Nephron progenitor cell (in vitro differentiated cells): ENCODE measurements at places on chromosomes 3 and 15.
A peak's percentile ranks its signal among the peaks of the same experiment; 100 is the strongest.

GRCh38 chr3:143718463-143718862, 129.8 kb downstream of the SLC9A9 start:
- no peak for DNase-seq

DNA sequence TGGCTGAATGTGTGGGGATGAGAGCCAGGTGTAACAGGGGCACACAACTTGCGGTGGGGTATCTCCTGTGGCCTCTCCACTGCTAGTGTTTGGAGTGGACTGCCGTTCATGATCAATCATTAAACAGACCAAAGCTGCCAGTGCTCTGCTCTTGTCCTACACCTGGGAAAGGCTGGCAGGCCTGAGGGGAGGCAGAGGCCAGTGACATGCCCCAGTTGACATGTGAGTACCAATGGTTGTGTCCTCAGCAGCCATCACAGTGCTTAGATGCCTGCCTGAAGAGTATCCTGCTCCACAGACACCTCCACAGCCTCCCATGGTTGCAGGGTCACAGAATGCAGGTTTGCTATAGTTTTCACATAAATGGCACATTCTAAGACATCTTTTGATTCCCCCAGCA, 348.4 kb downstream of the EPHB1 start:
- no peak for DNase-seq

- no peak for DNase-seq
Measured at GRCh38 chr15:86663304-86663703, 583.6 kb downstream of the AGBL1 start.

GRCh38 chr3:130644628-130645253, 101.9 kb downstream of the PIK3R4 start:
- DNase-seq = no peak

- no peak for DNase-seq
Measured at GRCh38 chr15:66593219-66593780, 27.5 kb upstream of the LCTL start.

DNA sequence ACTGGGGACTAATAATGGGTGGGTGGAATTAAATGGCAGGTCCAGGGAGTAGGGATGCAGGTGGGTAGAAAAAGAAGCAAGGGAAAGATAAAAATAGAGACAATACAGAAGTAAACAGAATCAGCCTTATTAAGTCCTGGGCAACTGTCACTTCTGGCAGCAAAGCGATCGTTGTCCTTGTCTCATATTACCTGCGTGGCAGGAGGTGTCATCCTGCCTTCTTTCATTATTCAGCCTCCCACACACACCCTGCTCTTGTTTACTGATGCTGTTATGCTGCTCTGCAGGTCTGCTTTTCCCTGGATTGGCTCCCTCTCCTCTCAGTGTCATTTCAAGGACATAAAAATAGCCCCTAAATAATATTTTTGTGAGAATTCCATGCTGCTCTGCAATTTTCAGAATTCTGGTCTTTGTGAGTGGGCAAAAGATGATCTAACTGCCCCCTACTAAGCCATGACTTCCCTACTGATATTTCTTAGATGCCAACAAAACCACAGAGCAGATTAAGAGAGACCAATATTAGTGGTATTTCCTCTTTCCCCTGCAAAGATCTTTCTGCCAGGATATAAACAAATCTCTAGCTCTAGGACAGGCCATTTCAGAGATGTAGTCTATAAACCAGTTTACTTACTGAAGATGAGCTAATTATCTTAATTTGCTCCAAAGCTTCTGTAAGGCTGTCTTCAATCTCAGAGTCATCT, 8.5 kb downstream of the VEPH1 start:
- no peak for DNase-seq

- peak; percentile 44 for DNase-seq
Measured at GRCh38 chr3:196431181-196432136, 768 bp downstream of the UBXN7 start.

DNA sequence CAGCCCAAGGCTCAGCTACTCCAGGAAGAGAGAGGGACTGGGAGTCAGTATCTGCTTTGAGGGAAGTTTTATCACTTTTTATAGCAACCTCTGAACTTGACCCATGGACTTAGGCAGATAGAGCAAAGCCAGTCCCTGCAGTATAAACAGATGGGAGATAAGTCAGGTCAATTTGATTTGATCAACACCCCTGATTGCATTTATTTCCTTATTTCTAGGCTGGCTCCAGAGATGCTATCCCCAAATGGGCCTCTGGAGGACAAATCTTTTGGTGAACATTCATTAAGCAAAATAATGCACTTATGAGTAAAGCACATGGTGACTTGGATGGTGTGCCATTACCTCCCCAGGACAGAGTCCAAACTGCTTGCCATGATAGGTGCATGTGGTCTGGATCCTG, 8.9 kb upstream of the IDH3A start:
- no peak for DNase-seq

DNA sequence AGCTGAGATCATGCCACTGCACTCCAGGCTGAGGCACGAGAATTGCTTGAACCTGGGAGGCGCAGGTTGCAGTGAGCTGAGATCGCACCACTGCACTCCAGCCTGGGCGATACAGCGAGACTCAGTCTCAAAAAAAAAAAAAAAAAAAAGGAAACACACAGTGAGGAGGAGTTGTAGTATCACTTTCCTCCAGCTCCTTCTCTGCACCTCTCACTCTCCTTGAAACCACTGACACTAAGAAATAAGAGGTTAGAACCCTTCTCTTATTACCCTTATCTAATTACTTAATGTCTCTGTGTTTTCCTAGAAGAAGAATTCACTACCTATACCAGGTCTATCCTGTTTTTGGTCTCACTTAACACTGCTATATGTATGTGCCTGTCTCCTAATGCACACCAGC, 31.7 kb downstream of the RAB27A start:
- no peak for DNase-seq

GRCh38 chr15:77525400-77525811, 104.7 kb downstream of the HMG20A start:
- no peak for DNase-seq

GRCh38 chr15:69482686-69483256, 30.2 kb downstream of the RPLP1 start:
- DNase-seq = no peak

DNA sequence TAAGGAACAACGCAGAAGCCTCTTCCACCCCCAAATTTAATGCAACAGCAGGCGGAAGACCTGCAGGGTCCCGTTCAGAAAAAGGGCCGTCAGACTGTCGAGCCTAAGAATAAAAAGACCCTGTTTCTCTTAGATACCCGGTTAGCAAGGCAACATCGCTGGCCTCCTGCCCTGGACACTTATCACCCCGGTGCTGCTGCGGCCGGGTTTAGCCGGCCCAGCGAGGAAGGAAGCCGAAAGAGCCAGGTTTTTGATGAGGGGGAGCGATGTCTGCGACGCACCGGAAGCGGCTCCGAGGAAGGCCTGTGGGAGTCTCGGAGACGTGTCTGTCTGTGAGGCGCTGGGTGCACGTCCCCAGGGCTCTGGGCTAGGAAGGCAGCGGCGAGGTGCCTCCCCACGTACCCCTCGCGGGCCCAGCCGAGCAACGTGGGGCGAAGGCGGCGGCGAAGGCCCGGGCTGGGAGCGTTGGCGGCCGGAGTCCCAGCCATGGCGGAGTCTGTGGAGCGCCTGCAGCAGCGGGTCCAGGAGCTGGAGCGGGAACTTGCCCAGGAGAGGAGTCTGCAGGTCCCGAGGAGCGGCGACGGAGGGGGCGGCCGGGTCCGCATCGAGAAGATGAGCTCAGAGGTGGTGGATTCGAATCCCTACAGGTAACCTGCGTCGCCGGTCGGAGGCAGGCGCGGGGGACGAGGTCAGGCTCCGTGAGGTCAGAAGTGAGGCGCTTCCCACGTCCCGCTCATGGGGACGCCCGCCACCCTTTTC, at the start of gene UBA5:
Gene UBA5, plus strand, starts transcription at position 278 of the 759 bp plus-strand sequence. Its CDS starts 209 bp downstream, at position 487.
- DNase-seq = peak; percentile 61

DNA sequence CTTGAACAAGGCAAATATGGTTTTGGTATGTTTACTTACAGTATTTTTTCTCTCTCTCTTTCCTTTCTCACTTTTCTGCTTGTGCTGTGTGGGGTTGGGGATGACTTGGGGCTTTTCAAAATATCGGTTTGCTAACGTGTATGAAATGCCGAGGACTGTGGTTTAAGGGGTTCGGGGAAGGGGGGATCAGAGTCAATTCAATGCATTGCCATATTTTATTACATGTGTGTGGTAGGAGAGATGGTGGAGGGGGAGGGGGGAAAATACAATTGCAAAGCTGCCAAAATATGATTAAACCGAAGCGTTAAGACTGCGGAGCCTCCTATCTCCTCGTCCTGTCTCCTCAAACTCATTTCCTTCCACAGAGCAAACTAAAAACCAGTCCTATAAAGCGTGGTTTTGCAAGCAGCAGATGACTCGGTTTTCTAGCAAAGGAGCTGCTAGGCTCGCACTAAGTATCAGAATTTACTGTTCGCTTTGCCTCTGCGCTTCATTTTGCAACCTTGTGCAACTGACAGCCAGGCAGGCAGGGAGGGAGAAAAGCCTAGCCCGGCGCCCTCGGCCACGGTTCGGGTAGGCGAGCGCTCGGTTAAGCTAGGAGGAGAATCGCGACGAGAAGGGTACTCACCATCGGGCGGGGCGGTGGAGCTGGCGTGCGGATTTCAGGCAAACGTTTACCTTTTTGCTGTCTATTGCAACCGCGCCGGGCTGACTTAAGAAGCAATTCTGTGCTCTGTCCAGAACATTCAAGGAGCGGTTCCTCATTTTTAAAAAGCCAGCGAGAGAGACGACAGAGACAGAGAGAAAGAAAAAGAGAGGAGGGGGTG, 4.0 kb upstream of the NR2F2 start:
- DNase-seq = peak; percentile 67

- no peak for DNase-seq
Measured at GRCh38 chr3:111362381-111363009, 179.5 kb upstream of the CD96 start.

DNA sequence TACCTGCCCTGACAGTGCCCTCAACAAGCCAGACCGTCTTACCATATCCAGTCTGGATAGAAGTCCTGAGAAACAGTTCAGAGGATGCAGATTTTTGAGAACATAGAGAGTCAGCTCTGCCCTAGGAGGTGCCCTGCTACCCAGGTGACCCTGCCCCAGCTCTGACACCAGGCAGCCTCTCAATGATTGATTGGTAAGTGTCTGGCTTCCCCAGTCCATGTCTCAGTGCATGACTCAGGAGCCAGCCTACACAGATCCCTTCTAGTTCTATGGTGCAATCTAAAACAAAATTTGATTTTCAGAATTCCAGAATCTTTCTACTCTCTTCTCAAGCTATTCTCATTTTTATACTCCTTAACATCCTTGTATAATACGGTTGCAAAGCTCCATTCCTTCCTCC, 292.1 kb downstream of the VPS13C start:
- DNase-seq = no peak

DNA sequence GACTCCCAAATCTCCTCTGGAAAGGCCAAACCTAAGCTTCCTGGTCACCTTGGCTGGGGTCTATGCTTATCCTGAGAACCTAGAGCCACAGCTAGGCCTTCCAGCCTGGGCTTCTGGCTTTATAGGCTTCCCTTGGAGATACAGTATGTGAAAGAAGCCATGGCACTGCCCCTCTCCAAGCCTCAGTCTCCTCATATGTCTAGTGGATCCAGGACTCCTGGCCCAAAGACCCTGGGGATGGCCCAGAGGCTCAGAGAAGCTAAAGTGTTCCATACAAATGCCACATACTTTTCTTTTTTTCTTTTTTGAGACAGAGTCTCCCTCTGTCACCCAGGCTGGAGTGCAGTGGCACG, 8.6 kb downstream of the ACAA1 start:
- DNase-seq = no peak

DNA sequence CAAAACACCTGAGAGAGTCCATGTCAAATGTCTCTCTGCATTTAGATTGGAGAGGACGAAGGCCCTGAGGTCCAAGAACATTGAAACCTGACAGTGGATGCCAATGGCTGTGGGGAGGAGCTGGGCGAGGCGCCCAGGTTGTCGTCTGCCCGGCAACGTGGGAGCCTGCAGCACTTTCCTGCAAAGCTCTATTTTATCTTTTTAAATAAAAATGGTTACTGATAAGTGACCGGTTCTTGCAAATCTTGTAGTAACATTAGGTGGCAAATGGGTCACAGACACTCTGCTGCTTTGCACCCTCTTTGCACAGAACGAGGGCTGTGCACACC, 19.5 kb upstream of the FANCD2 start:
- no peak for DNase-seq

DNA sequence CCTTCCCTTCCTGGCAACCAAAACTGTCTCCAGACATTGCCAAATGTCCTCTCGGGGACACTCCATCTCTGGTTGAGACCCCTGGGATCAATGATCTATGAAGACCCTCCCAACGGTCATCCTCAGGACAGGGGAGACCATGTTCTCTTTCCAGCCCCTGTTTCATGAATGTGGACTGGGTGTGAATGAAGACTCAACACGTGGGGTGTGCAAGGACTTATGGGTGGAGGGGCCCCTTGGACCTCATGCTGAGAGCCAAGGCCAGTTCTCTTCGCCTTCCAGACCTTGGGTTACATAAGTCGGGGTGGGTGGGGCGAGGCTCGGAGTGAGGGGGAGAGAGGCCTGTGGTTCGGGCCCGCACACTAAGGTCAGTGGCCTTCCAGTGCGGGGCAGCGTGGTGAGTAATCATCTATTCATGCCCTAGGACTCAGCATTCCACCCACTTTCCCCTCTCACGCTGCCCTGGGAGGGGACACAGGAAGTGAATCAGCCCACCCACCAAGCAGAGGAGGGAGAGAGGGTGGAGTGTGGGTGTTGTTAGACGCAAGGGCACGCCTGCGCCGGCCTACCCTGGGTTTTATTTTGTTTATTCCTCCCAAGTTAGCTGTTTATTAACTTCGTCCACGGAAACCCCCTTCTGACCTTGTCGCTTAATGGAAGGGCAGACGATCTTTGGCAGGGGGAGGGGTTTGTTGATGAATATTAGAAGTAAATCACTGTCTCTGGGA, 6.7 kb downstream of the PAQR5 start:
- DNase-seq = no peak

GRCh38 chr3:5218815-5219214, 31.3 kb downstream of the EDEM1 start:
- no peak for DNase-seq

- DNase-seq = no peak
Measured at GRCh38 chr3:196599734-196600128, 31.3 kb downstream of the FBXO45 start.

- DNase-seq = peak; percentile 21
Measured at GRCh38 chr3:58471025-58471887, 20.6 kb upstream of the KCTD6 start.

GRCh38 chr3:193240436-193240849, 579 bp upstream of the PLAAT1 start:
- DNase-seq = peak; percentile 37

DNA sequence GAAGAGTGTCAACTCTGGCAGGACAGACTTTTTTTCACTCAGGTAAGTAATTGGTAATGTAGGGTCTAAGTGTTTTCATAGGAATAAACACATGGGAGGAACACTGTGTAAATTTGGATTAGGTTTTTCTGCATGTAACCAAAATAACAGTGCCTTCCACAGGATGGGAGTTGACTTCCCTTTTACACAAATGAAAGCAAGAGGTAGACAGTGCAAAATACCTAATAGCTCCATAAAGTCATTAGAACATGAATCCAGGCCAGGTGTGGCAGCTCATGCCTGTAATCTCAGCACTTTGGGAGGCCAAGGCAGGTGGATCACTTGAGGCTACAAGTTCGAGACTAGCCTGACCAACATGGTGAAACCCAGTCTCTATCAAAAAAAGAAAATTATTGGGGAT, 25.5 kb upstream of the MYO1E start:
- no peak for DNase-seq
